ENCODE measurements at places on chromosomes 12 and 14.

DNA sequence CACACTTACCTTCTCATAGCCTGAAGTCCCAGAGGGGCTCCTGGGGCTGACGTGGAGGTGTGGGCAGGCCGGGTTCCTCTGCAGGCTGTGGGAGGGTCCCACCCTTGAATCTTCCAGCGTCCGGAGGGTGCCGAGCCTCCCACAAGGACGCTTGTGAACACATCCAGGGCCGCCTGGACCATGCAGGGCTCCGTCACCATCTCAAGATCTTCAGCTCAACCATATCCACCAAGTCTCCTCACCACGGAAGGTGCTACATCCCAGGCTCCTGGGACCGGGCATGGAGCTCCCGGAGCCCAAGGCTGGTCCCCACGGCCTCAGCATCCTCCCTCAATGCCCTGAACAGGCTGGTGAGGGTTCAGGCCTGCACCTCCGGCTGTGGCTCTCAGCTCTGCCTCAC is 10.7 kb upstream of the FBRSL1 start:
- DNase-seq, result no peak

DNA sequence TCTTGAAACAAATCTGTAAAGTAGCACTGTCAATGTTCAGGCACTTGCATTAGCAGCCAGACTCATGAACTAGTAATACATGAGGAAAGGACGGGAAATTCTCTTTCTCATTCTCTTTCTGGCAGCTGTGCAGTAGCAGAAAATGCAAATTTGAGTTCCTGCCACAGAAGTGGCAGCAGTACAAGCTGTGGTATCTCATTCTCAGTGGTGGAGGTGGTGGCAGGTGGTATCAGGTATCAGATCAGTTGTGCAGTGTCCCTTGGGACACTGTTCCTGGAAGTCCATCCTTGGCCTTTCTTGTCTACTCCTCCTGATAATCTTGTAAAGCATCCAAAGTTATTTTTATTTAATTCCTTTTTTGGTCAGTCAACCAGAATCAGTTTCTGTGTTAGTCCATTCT is 103.0 kb downstream of the C12orf42 start:
- DNase-seq, result no peak

GRCh38 chr14:77926942-77927341 is 127.0 kb downstream of the ADCK1 start:
- no peak for DNase-seq

DNA sequence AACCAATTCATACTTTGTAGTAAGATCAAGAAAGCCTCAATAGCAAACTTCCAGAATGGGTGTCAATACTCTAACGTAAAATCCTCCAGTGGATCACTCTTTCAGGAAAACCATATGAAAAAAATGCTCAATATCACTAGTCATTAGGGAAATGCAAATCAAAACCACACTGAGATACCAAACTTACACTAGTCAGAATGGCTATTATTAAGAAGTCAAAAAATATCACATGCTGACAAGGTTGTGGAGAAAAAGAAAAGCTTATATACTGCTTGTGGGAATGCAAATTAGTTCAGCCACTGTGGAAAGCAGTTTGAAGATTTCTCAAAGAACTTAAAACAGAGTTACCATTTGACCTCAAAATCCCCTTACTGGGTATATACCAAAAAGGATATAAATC is 49.5 kb upstream of the ATXN7L3B start:
- DNase-seq, result no peak

DNA sequence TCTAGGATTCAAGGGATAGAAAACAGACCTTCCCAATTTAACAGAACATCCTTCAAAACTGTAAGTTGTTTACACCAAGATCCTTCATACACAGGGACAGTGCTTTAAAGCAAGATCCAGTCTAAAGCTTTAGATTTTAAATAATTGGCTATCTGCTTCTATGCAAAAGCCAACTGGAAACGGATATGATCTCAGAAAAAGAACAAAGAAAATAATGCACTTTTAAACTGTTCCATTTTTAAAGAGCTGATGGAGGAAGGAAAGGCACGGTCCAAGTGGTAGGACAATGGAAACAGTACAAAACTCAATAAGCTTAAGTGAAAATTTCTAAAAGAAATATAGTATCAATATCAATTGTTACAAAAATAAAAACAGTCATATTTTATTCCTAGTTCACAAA is 27.7 kb downstream of the LRP6 start:
- no peak for DNase-seq

GRCh38 chr14:74913986-74914573 is 9.0 kb downstream of the RPS6KL1 start:
- DNase-seq, result peak; percentile 85

- DNase-seq, result no peak
Measured at GRCh38 chr12:4448371-4448940, 2.8 kb upstream of the FGF6 start.

DNA sequence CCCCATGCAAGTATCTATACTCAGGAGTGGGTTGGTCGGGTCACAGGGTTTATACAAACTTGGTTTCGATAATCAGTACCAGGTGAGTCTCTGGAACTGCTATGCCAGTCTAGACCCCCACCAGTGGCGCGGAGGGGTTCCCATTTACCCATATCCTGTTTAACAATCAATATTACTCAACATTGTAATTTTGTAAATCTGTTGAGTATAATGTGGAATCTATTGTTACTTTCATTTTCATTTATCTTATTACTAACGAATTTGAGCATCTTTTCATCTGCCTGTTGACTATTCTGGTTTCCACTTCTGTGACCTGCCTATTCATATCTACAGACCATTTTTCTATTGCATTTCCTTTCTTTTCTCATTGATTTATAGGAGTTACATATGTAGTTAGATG is 275.2 kb upstream of the CRY1 start:
- DNase-seq, result no peak

DNA sequence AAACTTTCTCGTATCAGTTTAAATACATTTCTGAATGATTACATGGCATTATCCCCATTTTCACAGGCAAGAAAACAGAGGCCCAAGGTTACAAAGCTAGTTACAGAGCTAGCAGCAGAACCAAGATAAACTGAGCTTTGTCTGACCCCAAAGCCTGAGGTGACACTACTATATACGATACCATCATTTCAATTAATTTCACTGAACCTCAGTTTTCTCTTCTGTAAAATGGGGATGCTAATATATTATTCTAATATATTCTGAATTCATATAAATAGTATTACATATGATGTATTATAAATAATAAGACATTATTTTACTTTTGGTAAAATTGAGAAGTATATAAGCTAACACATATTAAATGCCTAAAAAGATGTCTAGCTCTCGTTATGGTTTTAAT is 143.3 kb downstream of the NRXN3 start:
- no peak for DNase-seq

DNA sequence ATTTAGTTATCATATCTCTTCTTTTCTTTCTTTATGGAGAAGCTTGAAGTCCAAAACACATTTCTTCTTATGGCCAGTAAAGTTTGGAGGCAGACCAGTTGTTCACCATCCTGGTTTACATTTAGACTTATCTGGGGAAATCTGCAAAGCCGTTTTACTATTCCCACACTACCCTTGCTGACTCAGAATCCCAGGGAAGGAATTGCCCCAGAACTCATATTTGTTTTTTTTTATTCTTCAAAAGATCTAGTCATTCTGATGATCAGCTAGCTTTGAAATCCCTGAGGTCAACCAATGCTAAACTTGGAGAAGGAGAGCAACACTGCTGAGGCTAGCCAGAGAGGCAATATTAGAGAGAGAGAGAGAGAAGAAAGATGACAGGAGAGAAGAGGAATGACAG is 12.3 kb upstream of the LMO3 start:
- DNase-seq, result no peak

GRCh38 chr14:55333711-55334485 is 62.7 kb downstream of the FBXO34 start:
- no peak for DNase-seq

DNA sequence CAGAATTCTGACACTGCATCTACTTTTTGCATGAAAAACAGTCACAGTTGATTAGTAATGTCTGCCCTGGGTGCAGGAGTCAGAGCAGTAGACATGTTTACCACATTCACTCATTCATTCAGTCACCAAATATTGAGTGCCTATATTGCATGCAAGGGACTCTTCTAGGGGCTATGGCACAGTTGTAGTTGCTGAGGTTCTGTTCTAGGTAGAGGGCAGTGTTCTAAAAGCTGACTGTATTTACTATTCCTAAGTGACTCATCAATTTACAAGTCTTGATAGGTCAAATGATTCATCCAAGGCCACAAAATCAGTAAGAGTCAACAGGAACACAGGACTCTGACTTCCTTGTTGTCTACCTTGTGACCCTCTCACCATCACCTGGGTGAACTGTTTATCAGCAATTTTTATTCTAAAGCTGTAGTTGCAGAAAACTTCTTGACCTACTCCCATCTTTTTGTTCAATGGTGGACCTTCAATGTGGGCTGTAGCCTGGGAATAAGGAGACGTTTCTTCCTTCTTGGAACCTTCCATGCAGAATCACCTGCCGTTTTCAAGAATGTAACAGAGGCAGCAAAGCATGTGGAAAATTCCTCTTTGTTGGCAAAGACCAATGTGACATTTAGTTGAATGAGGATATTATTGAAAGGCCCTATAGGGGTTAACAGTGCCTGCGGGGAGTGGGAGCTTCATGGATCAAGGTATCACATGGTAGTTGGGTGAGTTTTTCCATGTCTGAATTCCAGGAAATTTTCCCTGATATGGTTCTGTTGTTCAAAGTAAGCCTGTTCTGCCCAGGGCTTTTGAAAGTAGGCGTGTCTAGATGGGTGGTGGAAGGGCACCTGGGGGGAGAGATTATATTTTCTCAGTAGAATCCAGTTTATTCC is 223.2 kb downstream of the KTN1 start:
- peak; percentile 53 for DNase-seq

DNA sequence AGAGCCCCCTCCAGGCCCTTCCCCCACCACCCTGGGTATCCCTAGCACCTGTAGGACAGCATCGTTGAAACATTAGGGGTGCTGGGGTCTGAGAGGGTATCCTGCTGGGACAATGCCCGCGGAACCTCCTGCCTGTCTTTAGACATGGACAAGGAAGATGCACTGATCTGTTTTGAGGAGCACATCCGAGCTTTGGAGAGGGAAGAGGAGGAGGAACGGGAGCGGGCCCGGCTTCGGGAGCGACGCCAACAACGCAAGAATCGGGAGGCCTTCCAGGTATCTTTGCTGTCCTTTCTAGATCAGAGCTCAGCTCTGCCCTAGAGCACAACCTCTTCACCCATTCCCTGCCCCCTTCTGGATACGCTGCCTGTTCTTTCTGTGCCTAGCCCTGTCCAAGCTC is 13.2 kb downstream of the PRPF40B start:
- DNase-seq, result no peak

GRCh38 chr12:53492188-53492587 is 7.1 kb downstream of the MAP3K12 start:
- no peak for DNase-seq

DNA sequence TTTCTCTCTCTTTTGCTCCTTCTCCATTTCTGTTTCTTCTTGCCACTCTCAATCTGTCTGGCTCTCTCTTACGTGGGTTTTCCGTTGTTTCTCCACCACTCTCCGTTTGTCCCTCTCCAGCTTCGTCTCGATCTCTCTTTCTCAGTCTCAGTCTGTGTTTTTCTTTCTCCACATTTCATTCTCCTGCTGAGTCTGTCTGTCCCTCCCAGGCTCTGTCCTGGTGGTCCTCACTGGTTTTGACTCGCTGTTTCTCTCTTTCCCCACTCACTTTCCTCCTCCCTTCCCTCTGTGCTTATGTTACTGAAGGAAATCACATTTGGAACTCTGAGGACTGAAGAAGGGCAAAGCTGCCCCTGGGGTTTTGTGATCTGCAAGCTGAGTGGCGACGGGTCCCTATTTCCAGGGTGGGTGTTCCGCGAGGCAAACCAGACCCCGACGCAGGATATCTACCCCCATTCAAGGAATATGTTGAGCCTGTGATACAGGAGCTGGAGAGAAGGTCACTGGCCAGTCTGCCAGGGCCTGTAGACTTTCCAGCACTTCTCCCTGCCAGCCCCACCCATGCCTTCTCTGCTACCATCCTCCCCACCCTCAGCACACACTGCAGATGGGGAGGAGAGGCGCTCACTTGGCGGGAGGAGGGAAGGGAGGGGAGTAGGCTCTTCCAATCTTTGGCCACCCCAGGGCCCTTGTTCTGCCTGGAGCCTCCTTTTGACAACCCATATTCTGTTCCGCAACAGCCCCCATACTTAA is 102.7 kb upstream of the MAP1LC3B2 start:
- DNase-seq, result peak; percentile 29

- DNase-seq, result no peak
Measured at GRCh38 chr14:23259426-23259825, 21.7 kb downstream of the RNF212B start.

DNA sequence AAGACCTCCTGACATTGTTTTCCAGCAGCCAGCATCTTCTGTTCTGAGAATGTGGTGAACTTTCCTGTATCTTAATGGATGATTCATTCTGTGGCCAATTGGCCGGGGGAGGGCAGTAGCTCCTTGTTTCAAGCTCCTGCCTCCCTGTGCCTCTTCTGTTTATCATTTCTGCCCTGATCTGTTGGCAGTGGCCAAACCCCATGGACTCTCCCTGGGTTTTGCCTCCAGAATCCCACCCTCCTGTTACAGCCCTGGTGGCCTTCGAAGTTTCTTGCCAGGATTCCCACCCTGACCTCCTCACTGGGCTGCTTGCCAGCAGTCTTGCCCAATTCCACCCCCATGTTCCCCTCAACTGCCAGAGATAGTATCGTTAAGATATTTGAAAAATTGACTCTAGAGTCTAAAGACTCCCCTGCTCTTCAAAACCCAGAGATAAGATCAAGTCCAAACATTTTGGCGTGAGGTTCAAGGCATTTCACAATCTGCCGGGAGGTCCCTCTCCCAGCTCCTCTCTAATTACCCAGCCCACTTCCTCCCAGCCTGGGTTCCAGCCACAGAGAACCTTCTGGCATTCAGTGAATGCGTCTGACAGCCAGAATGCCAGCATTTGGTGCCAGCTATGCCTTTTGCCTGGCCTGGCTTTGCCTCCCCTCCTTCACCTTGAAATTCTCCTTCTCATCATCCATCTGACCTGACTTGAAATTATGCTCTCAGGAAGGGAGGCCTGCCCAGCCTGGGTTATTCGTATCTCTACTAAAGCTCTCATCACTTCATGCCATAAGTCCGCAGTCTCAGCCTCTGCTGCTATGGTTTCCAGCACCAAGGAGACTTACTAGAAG is 37.7 kb upstream of the TXNRD1 start:
- peak; percentile 99 for DNase-seq

DNA sequence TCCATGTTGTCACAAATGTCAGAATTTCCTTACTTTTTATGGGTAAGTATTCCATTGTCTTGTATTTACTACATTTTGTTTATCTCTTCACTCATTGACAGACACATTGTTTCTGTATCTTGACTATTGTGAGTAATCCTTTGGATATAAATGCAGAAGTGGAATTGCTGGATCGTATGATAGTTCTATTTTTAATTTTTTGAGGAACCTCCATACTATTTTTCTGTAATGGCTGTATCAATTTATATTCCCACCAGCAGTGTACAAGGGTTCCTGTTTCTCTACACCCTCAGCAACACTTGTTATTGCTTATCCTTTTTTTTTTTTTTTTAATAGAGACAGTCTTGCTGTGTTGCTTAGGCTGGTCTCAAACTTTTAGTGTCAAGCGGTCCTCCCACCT is 3.5 kb upstream of the KICS2 start:
- no peak for DNase-seq

GRCh38 chr12:6326316-6327228 is 15.3 kb downstream of the TNFRSF1A start:
- DNase-seq, result peak; percentile 68

- peak; percentile 73 for DNase-seq
Measured at GRCh38 chr14:104820669-104821228, 19.8 kb downstream of the ZBTB42 start.

- peak; percentile 93 for DNase-seq
Measured at GRCh38 chr14:52052288-52052943, 16.4 kb downstream of the NID2 start.
